CD14-positive monocyte (primary cell): ENCODE measurements at places on chromosomes 1 and 21.
A peak's percentile ranks its signal among the peaks of the same experiment; 100 is the strongest.

- no peak for DNase-seq
These were observed 99.1 kb downstream of the PTPN14 start for GRCh38 chr1:214452152-214452784.

DNA sequence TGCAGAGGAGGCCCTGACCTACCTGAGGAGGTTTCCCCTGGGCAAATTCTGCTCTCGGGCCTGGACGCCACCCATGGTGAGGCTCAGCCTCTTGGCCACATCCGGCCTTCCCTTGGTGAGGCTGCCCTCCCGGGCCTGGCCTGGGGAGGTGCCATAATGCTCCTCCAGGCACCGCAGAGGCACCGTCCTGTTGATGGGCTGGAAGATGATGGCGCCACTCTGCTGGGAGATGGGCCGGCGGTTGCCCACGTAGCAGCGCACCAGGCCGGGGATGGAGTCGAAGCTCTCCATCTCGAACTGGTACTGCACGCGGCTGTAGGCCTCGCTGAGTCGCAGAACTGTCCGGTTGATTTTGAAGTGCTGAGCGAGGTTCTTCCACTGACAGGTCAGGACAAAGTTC, 92.7 kb downstream of the BCAR3 start:
- no peak for DNase-seq

DNA sequence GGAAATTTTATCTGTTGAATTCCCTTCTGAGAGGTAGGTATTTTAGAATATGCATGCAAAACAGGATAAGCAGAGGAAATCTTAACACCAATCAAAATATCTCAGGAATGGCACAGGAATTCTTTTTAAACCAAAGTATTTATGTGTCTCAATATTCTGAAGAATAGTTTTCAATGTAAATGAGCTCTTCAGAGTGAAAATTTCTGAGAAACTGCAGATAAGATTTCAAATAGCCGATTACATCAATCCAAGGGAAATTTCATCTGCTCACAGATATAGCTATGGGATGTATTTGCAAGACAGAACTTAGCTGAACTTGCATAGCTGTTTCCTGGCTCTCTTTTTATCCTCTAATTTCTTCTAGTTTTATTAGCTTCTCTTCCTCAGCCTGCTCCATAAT, 209.5 kb downstream of the GRIK1 start:
- no peak for DNase-seq

DNA sequence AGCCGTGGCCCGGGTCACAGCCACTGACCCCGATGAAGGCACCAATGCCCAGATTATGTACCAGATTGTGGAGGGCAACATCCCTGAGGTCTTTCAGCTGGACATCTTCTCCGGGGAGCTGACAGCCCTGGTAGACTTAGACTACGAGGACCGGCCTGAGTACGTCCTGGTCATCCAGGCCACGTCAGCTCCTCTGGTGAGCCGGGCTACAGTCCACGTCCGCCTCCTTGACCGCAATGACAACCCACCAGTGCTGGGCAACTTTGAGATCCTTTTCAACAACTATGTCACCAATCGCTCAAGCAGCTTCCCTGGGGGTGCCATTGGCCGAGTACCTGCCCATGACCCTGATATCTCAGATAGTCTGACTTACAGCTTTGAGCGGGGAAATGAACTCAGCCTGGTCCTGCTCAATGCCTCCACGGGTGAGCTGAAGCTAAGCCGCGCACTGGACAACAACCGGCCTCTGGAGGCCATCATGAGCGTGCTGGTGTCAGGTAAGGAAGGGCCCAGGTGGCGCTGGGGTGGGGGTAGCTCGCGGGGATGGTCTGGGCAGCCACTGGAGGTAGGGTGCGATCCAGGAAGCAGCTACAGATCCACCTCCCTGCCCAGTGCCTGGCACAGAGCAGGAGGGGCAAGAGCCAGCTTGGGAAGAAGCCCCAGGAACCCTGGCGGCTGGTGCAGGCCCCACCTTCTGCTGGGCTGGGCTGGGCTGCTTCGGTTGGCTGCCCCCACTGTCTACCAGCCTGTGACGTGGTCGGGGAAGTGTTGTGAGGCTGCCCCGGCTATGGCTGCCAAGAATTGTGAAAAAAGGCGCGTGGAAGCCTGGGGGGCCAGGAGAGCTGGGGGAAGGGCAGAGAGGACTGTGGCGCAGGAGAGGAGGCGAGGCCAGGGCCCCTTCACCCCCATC, 3.8 kb downstream of the CELSR2 start:
- DNase-seq, result no peak

DNA sequence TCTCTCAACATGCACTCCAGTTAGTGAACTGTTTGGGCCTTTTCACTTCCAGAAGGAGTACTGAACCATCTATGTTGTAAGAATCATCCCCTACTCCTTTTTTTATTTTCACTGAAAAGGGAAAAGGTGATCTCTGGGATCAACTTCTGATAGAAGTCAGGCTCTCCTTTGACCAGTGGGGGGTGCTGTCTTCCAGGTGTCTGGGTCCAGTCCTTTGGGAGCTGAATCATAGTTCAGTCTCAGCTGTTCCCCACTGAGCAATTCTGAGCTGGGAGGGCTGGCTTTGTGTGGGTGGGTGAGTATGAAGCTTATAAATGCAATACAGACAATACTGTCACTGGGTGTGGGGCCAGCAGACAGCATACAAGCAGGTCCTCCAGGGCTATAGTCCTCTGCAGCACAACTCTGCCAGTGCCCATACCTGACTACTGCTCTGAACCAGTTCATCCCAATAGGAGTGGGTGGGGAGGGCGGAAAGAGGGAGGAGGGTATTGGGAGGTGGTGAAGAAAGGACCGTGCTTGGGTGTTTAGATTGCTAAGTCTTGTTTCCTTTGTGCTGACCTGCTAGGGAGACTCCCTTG, 12.5 kb upstream of the SARS1 start:
- peak; percentile 26 for DNase-seq

GRCh38 chr1:183953031-183953430, 84.5 kb downstream of the COLGALT2 start:
- no peak for DNase-seq

DNA sequence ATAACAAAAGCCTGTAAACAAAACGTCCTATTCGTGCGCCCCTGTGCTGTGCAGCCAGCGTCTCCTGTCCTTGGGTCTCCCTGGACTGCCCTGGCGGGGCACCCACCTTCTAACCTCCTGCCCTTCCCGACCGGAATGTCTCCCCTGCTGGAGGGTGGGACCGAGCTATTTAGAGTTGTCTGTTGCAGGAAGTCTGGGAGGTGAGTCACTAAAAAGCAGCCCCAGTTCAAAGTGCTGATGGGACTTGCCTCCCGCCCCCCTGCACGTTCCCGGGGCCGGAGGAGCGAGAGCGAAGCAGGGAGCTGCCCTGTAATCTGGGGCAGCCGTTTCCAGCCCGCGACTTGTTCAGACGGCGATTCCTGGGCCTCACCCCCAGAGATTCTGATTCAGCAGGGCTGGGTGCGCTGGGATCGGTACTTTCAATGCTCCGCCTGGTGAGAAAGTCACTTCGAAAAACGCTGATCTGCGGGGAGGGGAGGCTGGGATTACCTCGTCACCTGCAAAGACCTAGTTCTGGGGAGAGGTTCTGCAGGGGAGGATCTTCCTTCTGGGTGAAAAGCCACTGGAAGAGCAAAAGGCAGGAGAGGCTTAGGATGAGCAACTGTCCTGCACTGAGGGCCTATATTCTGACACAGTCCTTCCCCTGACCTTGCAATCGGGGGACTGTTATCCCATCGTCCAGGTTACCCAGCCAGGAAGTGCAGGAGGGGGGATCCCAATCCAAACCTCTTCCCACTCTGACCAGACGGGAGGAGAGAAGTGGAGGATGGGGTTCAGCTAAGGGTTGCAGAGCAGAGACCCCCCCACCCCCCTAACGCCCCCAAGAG, 1.2 kb upstream of the DHRS3 start:
- peak; percentile 72 for DNase-seq

GRCh38 chr1:166351676-166352075, 184.9 kb upstream of the FAM78B start:
- DNase-seq, result no peak

DNA sequence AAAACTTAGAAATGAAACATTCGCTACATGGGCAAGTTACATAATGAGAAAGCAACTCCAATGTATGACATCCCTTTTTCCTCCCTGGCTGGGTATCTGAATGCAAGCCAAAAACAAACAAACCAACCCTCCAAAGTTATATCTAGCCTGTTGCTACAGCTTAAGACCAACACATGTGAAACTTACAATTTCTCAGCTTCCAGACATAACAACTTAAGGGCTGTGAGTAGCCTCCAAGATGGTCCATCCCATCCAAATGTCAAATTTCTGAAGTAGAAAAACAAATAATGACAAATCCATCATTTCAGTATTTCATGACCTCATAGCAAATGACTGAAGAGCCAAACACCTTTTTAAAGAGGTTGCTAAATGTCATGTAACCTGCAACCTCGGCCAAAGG, 19.9 kb downstream of the SETD4 start:
- no peak for DNase-seq

DNA sequence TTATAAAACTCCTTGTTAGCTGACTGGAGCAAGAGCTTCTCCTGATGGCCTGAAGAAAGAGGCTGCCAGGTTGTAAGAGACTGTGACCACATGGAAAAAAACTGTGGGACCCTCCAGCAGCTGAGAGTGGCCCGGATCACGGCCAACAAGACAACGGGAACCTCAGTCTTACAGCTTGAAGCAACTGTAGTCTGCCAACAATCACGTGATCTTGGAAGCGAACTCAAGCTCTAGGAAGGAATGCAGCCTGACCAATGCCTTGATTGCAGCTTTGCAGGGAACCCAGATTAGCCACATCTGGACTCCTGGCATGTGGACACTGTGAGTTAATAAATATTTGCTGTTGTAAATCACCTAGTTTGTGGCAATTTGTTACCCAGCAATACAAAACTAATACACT, 442.6 kb upstream of the PRMT6 start:
- DNase-seq, result no peak

GRCh38 chr1:55506740-55507577, 291.8 kb upstream of the USP24 start:
- DNase-seq, result no peak
